ENCODE measurements at places on chromosomes 2 and 18.

DNA sequence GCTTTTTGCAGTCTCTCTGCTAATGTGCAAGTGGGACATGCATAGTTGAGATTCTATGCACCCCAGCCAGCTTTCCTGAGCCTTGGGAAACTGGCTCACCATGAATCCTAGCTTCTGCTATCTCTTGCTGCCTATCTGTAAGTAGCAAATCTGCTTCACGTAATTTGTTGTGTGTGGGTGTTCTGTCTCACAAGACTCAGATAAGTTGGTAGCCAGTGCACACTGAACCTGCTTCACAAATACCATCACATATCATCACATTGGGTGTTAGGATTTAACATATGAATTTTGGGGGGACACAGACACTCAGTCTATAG is 13.9 kb upstream of the VRK2 start:
- DNase-seq: no peak

GRCh38 chr2:232896720-232897597 is 26.9 kb downstream of the SNORC start:
- no peak for DNase-seq

GRCh38 chr2:95061119-95061512 is 35.6 kb downstream of the MAL start:
- DNase-seq: no peak

GRCh38 chr2:101064505-101064867 is 62.4 kb downstream of the RPL31 start:
- no peak for DNase-seq
